ENCODE measurements at places on chromosomes 7 and 10.

- no peak for DNase-seq
Measured at GRCh38 chr10:124197371-124198124, 104.2 kb upstream of the CHST15 start.

DNA sequence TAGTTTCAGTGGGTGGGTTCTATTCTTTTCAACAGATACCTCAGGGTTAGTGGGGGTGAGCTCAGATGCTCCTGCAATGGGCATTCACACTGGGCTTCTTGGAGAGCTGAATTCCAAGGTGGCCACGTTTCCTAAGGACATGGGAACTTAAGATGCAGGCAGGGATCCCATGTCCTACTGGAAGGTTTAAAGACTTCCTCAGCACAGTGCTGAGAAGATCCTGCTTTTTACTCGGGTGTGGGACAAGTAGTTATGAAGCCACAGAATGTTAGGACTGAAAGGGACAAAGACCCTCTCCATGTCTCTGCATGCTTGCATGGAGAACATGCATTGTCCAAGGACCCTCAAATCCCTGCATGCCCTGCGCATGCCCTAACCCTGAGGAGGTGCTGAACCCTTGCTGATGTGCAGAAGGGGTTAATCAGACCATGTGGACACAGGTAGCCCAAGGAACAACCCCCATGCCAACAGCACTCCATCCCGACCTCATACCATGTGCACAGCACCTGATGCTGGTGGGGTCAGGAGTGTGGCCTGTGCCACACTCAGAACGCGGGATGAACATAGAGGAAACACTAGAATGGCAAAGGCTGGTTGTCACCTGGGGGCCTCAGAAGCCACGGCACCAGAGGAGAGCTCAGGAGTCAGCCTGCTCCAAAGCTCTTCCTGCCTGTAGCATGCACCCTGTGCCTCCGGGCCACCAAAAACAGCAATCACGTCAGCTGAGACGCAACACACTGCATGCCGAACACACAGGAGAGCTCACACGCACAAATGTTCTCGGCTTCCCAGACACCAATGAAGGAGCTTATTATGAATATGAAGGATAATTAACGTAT is 15.2 kb downstream of the IL2RA start:
- no peak for DNase-seq

DNA sequence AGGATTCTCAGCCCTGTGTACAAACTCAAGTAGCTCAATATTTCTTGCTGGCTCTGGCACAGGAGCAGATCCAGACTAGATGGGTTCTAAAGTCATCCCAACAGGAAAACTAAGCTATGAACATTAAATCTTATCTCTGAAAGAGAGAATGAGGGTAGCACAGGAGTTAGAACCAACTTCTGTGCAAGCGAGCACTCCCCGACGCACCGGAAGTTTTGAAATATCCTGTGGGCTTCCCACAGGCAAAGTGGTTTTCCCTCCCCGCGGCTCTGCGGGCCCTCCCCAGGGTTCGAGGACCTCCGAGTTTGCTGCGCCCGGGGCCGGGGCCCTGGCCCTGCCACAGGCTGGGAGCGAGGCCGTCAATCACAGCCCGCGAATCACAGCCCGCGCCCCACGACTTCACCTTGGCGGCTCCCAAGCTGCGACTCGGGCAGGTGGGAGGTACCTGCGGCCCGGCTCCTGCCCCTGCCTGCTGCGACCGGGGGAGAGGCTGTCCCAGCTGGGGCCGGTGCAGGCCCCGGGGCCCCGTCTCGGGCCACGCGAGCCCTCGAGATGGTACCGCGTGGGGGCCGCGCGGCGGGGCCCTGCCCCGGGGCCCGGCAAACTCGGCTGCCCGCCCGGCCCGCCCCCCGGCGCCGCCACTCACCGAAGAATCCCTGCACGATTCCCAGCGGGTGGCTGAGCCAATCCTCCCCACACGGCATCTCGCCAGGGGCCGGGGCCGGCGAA is 598 bp downstream of the MCMBP start:
- no peak for DNase-seq

DNA sequence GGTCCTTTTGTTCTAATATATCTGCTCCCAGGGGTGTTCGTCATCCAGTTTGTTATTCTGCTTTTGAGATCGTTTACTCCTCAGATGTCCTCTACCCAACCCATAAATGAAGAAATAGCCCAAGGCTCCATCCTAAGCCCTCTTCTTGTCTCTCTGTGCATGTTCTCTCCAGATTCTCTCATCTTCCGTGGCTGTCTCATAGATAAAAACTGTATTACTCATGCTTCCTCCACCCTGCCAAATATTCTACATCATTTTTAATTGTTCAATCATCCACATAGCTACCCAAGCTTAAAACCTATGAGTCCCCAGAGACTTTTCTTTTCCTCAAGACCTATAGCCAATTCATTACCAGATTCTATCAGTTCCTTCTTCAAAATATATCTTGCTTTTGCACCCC is 44.9 kb downstream of the CAV1 start:
- peak; percentile 70 for DNase-seq

DNA sequence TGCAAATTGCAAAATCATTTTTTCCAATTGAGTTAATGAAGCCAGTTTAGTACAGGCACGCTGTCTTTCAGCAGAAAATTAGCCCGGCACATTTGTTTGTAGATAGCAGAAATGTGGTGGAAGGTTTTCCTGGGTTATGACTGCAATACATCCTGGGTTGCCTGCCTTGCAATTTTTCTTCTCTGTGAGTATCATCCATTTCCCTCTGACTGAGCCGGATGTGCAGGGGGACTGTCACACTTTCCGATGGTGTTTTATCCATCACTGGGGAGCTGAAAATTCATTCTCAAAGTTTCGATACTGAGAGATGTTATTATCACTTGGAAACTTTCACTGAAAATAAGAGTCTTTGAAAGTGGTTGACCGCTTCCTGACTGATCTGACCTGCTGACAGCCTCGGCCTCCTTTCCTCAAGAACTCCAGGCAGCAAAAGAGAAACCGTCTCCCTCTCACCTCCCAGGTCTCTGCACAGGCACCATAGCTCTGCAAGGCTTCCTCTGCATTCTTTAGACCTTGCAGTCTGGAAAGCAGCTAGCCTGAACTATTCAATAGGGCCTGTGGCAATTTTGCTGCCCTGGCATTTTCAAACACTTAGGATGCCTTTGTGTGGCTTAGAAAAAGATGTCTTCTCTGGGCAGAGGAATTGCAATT is 320.8 kb upstream of the NRP1 start:
- DNase-seq: no peak

- no peak for DNase-seq
Measured at GRCh38 chr7:134894928-134895327, 91.4 kb upstream of the AGBL3 start.

DNA sequence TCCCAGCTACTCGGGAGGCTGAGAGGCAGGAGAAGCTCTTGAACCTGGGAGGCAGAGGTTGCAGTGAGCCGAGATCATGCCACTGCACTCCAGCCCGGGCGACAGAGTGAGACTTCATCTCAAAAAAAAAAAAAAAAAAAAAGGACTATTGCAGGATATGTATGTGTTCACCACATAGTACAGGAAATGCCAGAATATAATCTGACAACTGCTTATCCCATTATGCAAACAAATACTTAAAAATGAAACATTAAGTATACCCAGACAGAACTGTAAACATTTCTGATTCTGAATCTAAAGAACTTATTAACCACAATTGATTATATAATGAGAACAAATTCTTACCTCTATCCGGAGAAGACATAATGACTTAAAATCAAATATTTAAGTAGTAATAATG is 18.7 kb downstream of the DKK1 start:
- no peak for DNase-seq

- DNase-seq: no peak
Measured at GRCh38 chr7:47221826-47222225, 360.1 kb downstream of the TNS3 start.

DNA sequence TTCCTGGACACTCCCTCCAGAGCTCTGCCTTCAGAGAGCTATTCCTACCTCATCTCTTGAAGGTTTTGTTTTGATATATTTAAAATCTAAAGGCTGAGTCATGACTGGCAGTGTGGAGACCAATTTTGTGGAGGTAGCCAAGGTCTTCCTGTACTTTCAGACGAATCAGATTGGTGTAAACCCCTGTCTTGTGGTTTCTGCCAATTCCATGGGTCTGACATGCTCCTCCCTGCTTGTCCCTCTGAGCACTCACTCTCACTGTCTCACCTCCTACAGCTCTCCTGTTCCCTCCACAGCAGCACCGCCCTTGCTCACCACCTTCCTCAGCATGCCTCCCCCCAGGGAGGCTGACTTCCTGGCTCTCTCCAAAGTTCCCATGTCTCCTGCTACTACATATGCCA is 179.8 kb downstream of the NPSR1 start:
- peak; percentile 40 for DNase-seq

- DNase-seq: no peak
Measured at GRCh38 chr7:151806204-151806603, 70.7 kb downstream of the PRKAG2 start.

- no peak for DNase-seq
Measured at GRCh38 chr7:152909683-152910544, 150.4 kb downstream of the ACTR3B start.

DNA sequence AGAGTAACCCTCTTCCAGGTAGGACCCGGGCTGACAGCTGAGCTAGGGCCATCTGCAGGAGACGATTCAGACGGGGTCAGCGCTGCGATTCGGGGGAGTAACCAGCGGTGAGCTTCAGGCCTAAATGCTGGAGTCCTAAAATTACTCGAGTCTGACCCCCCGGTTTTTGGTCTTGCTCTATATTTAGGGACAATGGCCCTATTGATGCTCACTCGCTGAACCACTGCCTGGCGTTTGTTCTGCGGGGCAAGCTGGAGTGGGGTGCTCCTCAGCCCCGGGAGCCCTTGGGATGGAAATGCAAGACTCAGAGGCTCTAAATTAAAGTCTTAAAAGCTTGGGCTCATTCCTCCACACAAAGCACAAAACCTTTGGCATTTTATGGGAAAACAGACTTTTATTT is 120.0 kb downstream of the PRKAG2 start:
- no peak for DNase-seq

DNA sequence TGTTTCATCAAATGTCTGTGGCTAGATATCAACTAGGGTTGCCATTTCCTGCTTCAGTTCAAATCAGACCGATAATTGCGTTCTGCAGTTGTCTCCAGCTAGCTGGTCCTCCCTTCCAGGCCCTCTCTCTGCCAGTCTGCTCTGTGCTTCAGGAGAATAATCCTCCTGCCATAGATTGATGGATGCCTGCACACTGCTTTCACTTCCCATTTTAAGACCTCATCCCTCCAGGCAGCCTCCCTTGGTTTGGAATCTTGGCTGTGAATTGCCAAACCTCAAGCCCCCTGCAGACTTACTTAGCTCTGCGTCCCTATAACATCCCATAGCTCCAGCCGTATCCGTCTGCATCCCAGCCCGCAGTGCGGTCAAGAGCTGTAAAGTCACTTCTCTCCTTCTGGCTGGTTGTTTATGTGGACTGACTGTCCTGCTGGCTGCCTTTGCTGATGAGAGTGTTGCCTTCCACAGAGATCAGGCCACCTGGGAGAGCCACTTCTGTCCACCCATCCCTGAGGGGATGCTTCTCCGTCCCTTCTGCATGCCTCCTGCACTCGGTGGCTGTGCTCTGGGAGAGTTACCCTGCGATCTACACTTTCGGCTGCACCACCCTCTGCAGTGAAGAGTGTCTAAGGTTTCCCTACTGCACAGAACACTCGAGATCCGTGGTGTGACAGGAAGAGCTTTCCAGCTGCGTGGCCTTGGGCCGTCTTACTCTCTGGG is 22.4 kb upstream of the KLF6 start:
- DNase-seq: peak; percentile 79

DNA sequence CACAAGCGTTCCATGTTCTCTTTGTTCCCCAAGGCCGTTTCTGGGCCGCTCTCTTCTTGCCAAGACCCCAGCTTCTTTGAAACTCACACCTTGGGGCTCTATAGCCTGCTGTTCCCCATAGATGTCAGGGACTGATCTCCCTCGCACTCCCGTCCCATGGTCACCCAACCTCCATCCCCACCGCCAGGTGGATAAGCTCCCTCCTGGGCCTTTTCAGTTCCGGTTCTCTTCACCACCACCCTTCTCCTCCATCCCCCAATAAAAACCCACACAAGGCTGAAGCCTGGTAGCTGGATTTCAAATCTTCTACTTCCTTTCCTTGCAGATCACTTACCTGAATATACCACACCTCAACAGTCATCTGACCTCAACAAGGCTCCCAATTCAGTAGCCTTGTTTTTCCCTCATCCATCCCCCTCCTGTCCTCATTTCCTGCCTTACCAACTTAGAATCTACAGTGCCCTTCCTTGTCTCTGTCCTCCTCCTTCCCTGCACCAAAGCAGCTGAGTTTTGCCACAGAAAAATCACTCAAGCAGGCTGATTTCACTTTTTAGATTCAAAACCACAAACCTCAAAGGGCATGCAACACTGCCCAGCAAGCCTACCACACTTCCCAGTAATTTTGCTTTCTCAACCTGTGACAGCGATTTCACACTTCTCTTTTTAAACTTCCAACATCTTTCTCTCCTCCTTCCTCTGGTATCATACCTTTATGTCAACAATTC is 7.7 kb downstream of the SLC37A3 start:
- peak; percentile 43 for DNase-seq

- DNase-seq: no peak
Measured at GRCh38 chr10:114118514-114118913, 55.5 kb downstream of the CCDC186 start.

DNA sequence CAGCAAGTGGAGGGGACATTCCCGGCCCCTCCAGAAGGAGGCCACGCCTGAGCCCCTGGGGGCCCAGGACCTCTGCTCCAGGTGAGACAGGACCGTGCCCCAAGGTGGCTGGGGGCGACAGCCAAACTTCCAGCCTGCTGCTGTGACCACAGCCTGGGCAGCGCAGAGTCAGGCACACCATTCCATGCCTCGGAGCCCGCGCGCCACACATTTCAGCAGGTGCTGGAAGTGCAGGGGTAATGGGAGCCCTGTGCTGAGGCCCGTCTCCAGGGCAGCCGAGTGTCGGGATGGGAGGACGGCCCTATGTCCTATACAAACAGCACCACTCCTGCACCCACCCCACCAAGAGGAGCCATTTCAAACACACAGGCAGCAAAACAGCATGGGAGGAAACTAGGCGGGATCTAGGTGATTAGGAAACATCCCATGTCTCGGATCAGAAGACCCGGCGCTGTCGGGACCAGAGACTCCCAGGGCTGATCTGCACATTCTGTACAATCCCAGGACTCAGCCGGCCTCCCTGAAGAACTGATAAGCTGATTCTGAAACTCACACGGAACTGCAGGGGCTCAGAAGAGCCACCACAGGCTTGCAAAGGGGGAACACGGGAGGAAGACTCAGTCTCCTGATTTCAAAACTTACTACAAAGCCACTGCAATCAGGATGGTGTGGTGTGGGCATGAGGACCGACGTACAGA is 272.3 kb downstream of the ELFN1 start:
- no peak for DNase-seq

GRCh38 chr7:2116989-2117591 is 115.7 kb downstream of the MAD1L1 start:
- DNase-seq: peak; percentile 44
